Fibroblast of skin of left quadriceps (primary cell): ENCODE measurements at places on chromosomes 6 and 20.

DNA sequence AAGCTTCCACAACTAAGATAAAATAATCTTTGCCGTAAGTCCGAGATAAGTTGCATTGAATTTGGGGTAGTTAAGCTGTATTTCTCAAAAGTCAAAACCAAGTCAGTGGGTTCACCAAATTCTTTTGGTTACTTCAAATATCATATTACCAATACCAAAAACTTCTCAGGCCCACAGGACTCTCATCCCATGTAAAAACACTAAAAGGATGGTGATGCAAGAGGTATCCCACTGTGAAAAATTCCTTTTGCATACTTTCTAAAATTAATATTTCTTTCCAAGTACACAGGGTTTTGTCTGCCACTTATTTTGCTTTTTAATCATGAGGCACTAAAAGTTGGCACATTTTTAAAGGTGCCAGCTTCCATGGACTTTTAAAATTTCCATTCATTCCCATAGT is 151.3 kb downstream of the GJA10 start:
- peak; percentile 47 for DNase-seq

DNA sequence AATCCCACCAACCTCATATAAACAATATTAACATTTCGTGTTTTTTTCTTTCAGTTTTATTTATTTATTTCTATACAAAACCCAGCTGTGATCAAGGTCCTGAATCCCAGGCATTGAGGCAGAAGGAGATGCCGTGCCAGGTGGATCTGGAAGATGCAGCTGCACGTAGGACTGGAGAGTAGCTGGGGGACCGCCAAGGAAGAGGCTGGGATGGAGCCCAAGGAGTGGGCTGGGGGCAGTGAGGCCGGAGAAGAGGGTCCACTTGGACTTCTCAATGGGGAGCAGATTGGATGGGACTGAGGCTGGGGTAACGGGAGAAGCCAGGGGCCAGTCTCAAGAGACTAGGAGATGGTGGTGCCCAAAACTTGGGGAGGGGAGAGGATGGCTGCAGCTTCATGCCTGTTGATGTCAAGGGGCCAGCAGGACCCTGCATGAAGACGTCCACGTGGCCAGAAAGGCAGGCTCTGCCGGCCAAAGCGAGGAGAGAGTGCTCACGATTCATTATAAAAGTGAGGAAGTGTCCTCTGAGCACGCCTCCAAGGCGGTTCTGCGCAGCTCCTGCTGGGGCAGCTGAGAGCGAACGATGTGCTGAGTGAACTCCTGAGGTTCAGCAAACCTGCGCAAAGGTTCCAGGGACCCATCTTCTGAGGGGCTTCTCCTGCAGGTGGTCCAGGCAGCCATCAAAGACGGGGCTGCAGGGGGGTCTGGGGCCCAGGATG is 110.3 kb downstream of the BMP7 start:
- DNase-seq, result no peak

DNA sequence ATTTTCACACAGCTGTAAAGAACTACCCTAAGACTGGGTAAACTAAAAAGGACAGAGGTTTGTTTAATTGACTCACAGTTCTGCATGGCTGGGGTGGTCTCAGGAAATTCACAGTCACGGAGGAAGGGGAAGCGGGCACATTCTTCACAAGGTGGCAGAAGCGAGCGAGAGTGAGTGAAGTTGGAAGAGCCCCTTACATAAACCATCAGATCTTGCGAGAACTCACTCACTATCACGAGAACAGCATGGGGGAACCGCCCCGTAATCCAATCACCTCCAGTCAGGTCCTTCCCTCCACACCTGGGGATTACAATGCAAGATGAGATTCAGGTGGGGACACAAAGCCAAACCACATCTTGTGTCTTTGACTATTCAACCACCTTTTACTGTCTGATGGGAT is 700.5 kb downstream of the TENT5A start:
- no peak for DNase-seq

GRCh38 chr20:58004900-58005299 is 223.6 kb downstream of the ANKRD60 start:
- no peak for DNase-seq

DNA sequence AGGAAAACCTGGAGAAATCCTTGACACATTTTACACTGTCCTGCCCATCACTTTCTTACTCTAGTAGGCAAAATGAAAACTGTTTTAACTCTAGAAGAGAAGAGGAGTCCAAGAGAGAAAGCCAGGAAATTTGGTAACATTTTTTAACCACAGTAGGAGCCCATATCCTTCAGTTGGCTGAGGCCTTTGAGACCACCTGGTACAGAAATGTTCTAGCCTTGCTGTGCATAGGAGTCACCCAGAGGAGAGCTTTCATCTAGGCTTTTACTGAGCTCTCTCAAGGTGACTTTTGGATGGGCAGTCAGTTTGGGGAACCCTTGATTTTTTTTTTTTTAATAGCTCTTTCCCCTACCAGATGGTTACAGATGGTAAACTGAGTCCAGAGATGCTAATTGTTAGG is 25.0 kb downstream of the LRRN4 start:
- DNase-seq, result no peak

- DNase-seq, result no peak
Measured at GRCh38 chr6:36875250-36875633, 639 bp upstream of the PPIL1 start.

DNA sequence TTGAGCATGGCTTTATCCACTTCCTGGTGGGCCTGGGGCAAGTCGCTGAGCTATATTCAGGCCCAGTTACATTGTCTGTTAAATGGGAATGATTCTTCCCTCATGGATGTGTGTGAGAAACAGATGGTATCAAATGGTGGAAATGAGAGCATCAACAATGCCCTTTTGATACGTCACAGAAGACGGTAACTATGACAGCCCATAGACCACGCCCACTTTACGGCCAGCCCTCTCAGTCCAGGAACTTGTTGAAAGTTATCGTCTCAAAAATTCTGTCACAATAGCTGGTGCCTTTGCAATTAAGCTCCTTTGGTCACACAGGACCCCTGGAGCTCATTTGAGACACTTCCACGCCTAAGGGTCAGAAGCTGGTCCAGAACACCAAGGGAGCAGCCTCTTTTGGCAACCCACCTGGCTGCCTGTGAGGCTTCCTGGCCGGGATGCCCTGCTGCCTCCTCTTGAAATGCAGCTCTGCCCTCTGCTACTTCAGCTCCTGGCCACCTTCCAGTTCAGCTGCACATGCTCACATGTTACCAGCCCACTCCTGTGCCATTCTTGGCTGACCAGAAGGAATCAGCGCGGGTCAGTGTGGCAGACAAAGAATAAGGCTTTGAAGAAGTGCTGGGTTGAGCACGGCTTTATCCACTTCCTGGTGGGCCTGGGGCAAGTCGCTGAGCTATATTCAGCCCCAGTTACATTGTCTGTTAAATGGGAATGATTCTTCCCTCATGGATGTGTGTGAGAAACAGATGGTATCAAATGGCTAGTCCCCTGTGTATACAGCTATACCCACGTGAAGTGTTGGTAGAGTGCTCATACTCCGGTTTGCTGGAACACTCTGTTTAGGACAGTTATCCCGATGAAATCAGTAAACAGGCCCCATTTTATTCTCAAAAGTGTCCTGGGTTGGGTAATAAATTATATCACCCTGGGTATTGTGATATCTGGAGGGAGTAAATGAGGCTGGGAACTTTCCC is 199.2 kb upstream of the SUPT3H start:
- no peak for DNase-seq

- no peak for DNase-seq
Measured at GRCh38 chr6:83510791-83511190, 1.5 kb upstream of the PRSS35 start.

DNA sequence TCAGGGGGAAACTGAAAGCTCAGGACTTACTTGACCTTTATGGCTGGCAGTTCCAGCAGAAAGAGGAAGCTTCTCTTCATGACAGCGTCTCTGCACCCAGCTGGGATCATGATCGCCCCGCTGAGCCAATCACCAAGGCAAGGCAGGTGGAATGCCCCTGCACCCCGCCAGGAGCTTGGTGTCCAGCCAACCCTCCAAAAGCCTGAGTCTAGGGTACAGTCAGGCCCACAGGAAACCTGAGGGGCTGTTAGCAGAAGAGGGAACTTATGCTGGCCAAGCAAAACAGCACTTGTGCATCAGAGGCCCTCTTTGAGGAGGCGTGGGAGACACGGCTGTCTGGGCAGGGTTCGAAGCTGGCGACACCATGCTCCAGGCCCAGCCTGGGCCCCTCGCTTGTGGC is 188.3 kb upstream of the GMDS start:
- no peak for DNase-seq

- no peak for DNase-seq
Measured at GRCh38 chr6:1435806-1436205, 46.4 kb downstream of the FOXF2 start.

DNA sequence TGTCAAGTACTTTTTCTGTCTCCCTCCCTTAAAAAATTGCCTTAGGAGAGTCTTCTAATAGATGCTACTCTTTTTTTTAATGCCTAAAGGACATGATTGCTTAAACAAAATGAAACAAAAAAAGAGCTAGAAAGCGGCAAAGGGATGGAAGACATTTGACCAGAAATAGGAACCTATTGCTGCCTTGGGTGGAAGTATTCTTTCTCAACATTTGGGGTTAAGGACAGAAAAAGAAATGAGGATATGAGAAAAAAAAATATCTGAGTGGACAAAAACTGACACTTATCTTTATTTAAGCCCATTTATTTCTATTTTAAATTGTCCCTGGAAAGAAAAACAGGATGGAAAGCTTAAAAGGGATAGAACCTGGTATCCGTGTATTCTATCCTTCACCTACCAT is 664.9 kb upstream of the CITED2 start:
- no peak for DNase-seq

DNA sequence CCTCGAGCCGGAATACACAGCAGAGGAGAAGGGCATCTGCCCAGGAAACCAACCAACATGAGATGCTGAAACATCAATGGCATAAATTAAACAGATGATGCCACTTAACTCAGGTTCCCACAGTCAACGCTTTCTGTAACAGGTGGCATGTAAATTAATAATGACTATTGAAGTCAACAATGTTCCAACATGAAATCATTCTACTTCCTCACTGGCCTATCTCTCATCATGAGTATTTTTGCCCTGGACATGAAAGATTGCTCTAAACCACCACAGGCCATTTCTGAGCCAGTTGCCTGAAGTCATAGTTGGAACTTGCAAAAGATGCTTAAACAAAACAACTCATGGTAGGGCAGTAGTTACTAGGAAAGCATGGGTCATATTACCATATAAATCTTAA is 397.9 kb upstream of the JARID2 start:
- no peak for DNase-seq

- no peak for DNase-seq
Measured at GRCh38 chr6:43883847-43884651, 114.0 kb downstream of the VEGFA start.

GRCh38 chr20:44324343-44324742 is 12.5 kb upstream of the R3HDML start:
- DNase-seq, result no peak

GRCh38 chr6:129440691-129441090 is 269.3 kb downstream of the ARHGAP18 start:
- no peak for DNase-seq

GRCh38 chr6:19976411-19977129 is 139.4 kb downstream of the ID4 start:
- DNase-seq, result no peak

- no peak for DNase-seq
Measured at GRCh38 chr6:138817799-138818198, 21.9 kb downstream of the ECT2L start.

DNA sequence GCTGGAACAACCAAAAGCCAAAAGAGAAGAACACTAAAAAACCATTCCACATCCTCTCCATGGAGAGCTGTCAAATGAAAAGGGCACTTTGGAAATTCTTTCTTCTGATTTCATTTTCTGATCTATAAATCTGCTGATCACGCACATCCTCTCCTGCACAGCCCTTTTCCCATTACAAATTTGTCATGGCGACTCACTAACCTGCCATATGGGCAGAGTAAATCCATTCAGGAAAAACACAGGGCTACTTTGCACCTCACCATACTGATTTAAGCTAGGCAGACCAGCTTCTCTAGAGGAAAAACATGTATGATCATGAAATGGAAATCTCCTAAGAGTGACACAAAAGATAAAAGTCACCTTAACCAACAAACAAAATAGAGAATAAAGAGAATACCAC is 26.0 kb downstream of the TOMM6 start:
- no peak for DNase-seq

DNA sequence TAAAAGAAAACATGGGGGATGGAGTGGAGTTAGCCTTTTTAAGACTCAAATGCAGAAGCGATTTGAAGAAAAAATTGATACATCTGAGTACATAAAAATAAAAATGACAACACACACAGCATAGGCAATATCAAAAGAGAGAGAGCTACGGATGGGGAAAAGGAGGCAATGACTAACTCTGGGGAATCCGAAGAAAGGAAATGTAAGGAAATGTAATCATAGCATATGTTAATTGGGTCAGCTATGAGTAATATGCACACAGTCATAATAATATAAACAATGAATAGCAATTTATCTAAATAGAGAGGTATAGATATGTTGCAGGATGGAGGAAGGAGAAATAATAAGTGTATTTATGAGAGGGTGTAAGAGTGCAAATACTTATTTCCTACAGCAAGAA is 83.4 kb downstream of the NOL4L start:
- peak; percentile 23 for DNase-seq

- no peak for DNase-seq
Measured at GRCh38 chr6:104572901-104573300, 286.8 kb downstream of the HACE1 start.

DNA sequence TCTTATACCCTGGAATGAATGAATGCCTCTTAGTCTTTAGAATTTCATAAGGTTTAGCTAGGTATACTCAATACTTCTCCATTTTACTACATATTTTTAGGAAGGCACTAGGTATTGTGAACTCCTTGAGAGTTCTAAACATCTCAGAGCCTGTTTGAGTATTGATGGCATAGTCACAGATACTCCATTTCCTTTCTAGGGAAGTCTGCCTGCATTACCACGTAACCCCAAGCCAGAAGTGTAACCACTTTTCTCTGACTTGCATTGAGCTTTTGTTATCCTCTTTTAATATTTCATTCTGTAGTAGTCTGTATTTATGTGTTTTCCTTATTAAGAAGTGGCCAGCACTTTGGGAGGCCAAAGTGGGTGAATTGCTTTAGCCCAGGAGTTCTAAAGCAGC is 12.2 kb downstream of the TOP1 start:
- no peak for DNase-seq

- DNase-seq, result no peak
Measured at GRCh38 chr6:140012150-140012549, 637.7 kb upstream of the CITED2 start.

DNA sequence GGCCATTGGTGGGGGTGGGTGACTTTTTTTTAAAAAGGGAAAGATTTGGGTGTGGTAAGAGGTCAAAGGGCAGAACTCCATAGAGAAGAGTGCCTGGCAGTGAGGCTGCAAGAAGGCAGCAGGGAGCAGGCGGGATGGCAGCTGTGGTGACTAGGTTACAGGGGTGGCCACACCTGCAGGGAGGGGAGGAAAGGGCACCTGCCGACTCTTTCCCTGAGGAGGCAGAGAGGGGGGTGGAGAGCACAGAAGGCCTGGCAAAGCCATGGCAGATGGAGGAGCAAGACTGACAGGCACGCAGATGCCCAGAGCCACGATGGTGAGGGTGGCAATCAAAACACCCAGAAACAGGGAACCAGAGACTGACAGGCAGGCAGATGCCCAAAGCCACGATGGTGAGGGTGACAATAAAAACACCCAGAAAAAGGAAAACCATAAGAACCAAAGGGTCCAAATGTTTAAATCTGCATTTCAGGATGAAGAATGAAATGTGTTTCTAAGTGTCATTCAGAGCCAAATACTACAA is 19.3 kb downstream of the CST7 start:
- DNase-seq, result no peak
